ENCODE measurements at places on chromosomes 2 and 18.

DNA sequence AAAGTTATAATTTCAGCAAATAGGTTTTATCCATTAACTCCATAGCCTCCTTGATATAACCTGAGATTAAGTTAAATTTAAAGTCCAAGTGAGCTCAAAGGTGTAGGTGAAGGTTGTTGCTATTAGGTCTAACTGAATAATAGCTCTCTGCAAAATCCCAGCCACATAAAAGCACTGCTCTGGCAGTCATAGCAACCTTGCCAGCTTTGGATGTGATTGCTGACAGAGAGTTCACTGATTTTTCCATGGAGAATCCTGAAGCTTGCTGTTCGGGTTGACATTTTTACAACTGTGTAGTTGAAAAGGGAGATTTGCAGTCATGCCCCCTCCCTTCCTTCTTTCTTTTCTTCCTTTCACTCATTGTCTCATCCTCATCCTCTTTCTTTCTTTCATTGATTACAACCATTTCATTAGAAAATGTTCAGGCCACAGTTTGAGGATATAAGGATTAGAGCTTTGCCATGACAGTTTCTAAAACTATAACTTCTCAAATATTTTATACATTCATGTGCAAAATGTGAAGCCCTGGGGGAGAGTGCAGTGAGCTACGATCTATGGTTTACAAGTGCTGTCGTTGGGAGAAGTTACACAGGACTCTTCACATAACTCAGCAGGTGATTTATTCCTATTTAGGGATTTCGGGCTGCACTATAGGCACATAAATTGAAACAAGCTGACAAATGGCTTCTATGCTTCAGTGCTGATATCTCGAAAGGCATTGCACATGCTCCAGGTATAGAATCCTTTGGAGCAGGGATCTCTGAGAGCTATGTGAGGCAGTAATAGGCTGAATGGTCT lies 193.8 kb downstream of the LRRTM4 start:
- DNase-seq = no peak

GRCh38 chr2:236949089-236949905 lies 136.4 kb upstream of the COPS8 start:
- DNase-seq = no peak

GRCh38 chr2:236286873-236287545 lies 22.8 kb upstream of the ASB18 start:
- no peak for DNase-seq

DNA sequence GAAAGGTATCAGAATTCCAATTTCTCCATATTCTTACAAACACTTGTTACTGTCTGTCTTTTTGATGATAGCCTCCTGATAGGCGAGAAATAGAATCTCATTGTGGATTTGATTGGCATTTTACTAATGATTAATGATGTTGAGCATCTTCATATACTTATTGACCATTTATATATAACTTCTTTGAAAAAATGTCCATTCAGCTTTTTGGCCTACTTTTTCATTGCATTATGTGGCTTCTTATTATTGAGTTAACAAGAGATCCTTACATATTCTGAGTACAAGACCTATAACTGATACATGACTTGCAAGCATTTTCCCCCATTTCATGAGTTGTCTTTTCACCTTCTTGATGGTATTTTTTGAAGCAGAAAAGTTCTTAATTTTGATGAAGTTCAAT lies 54.6 kb downstream of the QPCT start:
- DNase-seq = no peak

DNA sequence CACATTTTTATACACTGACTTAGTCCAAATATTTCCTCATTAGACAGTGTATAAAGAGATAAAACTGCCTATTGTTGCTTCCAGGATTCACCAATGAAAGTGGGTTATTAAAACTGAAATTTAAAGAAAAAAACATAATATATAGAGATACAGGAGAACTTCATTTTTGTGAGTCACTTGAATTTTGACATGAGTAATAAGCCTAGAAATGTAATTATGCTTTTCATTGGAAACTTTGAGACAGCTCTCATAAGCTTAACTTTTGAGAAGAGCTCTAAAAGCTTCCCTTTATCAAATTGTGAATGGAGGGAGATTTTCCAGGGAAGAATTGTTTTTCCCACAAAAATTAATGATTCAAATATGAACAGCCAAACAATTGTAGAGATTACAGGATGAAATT lies 14.1 kb downstream of the DYNC2LI1 start:
- DNase-seq = no peak

DNA sequence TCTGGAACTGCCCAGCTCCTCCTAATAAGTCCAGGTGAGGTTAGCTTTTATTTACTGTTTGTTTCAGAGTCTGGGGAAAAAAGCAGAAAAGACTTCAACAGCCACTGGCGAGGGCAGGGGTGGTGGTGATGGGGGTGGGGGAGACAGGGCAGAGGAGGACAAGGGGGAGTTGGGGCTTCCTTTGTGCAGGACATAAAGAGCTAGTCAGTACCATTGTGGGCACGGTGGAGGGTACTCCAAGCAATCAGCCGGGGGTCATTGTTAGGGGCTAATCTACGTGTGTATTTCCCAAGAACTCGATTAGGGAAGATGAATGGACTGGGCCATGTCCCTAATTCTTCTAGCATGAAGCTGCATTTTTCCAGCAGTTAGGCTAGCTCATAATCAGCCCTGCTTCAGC lies 2.8 kb upstream of the RAX start:
- no peak for DNase-seq

GRCh38 chr2:218360453-218360852 lies 3.8 kb downstream of the CATIP start:
- no peak for DNase-seq

DNA sequence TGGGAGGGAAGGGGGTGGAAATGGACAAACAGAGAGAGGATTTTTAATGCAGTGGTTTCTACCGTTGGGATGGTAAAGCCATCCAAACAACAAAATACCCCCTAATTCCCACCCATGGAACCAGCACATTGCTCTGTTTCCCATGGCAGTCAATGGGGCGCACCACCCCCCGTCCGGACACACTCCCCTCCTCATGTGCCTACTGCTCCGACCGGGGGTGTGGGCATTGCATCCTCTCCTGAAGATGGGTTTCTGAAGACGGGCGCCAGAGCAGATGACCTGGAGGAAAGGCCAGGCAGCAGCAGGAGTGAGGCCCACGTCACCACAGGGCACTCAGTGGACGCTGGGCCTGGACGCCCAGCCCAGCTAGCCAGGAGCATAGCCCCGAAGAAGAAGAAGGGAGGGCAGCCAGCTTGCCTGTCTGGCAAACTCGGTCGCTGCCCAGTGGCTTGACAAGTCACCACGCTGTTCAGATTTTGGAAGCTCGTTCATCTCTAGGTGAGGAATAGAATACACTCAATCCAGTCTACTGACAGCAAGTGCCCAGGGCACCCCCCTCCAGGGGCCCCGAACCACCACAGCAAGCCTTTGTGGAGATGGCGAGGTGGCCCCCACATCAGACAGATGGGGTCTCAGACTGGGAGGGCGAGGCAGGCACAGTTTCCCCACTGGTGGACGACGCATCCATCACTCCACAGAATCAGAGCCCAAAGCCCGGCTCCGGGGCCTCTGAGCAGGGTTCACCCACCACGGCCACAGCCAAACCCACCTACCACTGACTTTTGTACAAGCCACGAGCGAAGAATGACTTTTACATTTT lies 296.2 kb upstream of the SALL3 start:
- no peak for DNase-seq

GRCh38 chr2:226548732-226549131 lies 250.9 kb downstream of the IRS1 start:
- peak; percentile 1 for DNase-seq

DNA sequence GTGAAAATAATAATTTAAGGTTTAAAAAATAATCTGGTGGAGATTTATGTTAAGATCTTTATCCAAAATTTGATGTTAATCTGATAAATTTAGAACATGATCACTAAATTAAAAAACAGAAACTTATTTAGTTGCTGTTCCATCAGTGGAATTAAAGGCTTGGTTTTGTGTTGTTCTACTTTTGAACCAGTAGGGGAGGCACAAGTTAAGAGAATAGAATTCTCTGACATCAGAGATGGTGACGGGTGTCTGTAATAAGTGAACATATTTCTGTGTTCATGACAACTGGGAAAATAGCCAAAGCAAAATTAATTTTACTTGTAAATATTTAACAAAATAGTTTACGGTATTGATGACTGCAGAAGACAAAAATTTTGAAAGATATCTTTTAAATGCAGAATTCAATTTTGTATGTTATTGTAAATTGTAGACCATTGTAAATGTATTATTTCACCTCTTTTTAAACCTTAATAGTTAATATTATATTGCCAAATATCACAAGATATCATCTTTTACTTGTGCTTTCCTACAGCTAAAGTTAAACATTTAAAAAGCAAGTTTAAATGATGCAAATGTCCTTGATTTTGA lies 106.0 kb downstream of the UBR3 start:
- peak; percentile 28 for DNase-seq

GRCh38 chr2:105387225-105387624 lies 11.6 kb downstream of the FHL2 start:
- no peak for DNase-seq

GRCh38 chr18:62928326-62928725 lies 213.0 kb downstream of the PHLPP1 start:
- DNase-seq = no peak

DNA sequence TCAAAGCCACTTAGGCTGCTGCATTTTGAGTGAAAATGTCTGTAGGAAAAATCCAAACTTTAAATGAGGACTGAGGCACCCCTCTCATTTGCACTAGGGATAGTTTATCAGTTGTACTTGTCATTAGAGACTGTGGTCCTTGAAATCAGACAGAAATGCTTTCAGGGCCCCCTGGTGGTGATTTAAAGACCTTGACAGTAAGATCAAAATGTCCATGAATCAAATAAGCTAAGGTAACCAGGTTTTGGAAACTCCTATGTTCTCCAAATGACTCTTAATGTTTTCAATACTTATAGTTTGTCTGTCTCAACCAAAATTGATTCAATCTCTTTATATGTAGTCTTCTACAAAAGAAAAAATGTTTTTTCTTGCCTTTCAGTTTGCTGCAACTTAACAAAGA lies 28.8 kb upstream of the DDX18 start:
- peak; percentile 48 for DNase-seq

DNA sequence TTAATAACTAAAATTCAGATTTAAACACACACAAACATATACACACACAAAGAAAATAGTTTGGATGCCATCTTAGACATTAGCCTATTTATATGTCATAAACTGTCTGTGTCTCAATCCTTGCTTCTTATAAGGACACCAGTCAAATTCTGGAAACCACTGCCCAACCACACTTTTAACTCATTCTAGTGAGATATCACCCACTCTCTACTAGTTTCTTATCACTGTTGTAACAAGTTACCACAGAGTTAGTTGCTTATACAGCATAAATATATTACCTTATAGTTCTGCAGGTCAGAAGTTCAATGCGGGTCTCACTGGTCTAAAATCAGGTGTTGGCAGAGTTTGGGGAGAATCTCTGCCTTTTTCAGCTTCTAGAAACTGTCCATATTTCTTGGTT lies 239.1 kb downstream of the MTX2 start:
- no peak for DNase-seq

DNA sequence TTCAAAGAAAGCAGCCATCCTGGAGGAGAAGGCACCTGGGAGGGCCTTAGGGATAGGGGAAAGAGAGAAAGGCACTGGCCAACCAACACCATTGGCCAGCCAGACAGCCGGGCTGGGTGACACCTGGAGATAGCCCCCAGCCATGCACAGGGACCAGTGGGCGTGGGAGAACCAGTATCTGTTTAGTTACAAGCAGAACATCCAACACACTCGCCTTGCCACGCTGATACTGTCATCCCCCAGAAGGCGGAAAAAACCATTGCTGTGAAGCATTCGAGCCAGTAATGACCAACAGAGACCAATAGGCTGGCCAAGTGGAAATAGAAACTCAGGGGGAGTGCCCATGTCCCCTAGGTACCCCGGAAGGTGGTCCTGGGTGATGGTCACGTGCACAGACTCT lies 15.5 kb downstream of the ASPRV1 start:
- DNase-seq = no peak

- DNase-seq = peak; percentile 17
These were observed 19.8 kb upstream of the PLEK start for GRCh38 chr2:68345129-68345875.

DNA sequence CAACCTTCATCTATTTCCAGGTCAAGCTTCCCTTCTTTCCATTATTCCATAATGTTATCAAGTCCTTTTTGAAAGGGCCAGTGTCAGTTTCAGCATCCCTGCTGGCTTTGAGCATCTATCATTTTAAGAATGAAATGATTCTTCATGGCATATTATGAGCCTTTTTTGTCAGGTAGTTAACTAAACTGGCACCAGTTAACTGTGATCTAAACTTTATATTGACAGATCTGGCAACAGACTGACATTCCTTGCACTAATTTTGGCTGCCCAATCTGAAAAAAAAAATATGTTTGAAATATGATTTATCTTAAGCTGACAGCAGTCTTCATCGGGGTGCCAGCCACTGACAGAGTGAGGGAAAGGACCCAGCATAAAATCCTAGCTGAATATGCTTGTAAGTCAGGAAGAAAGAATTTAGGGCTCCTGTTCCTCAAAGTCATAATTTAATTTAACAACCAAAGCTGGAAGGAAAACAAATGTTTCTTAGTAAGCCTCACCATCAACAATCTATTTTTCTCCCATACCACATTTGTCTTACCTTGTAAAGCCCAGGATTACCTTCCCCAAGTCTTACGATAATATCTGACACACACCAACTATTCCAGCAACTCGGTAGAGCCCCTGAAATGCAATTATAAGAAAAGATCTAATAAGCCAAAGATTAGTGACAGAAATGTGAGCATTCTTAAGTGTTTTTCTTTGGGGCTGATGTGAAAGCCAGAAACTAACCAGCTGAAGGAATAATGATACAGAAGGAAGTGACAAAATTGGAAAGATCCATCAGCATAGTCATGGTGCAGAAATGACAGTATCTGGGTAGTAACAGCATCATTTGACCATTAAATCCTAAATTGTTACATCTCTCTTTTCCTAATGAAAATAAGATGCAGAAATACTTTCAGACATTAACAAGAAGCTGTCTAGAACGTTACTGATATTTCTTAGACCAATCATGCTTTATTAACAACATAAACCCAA lies 228.1 kb downstream of the RBM43 start:
- DNase-seq = peak; percentile 16

GRCh38 chr2:107197594-107198294 lies 311.8 kb upstream of the ST6GAL2 start:
- DNase-seq = peak; percentile 81

- DNase-seq = no peak
These were observed 196.0 kb downstream of the PAX3 start for GRCh38 chr2:222102575-222103349.

DNA sequence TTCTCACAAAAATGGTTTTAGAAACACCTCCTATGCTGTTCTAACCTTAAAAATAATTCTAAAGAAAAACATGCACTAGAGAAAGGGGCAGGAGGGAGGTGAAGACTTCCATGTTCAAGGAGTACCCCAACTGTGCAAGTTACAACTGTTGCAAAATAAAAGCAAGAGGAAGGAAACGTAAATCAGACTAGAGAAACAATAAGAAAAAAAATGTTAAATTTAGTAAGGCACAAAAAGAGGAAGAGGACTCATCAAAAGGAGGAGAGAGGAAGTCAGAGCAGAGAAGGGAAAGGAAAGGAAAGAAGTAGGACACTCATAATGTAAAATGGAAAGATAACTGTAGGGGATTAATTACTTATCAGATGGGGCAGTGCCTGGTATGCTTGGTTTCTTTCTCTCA lies 34.1 kb downstream of the RAPH1 start:
- no peak for DNase-seq

Measured in NCI-H2171 (cell line).